ENCODE measurements at places on chromosomes 7 and 10.

- H3K27me3 ChIP-seq, result peaks cover 23% of the 10 kb centered on the region
- DNase-seq, result no peak
- no peak overlapping the region for H3K4me3 ChIP-seq
Measured at GRCh38 chr7:132738254-132738653, 162.0 kb upstream of the PLXNA4 start.

DNA sequence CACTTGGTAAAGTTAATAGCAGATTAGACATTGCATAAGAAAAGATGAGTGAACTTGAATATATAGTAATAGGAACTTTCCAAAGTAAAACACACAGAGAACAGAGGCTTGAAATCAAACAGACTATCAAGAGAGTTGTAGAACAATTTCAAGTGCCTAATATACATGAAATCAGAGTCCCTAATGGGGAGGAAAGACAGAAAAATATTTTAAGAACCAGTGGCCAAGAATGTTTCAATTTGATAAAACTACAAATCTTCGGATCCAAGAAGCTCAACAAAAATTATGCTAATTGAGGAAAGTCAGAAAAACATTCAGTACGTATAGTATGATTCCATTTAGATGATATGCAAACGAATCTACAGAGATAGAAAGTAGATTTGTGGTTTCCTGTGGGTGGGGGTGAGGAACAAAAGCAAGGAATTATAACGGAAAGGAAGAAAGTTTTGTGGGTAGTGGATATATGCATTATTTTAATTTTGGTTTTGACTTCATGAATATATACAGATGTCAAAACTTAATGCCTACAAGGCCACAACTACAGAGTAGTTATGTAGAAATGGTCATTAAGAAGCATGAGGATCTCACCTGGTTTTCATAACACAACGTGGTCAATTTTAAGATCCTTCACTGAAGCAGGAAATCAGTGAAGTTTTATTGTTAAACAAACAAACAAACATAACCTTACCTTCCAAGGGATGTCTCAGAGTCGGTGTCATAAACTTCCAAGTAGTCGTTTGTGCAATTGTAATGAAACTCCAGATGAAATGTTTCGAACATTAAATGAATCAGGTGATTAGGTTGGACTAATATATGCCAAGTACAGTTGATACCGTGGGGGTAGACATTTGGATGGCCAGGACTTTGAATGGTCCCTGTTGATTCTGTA, 62.0 kb downstream of the CUBN start:
- peaks cover 3% of the 10 kb centered on the region for H3K36me3 ChIP-seq
- no peak for DNase-seq
- no peak overlapping the region for H3K27ac ChIP-seq
- H3K4me1 ChIP-seq, result peaks cover 12% of the 10 kb centered on the region
- no peaks in the 10 kb centered on the region for H3K27me3 ChIP-seq
- H3K4me3 ChIP-seq, result no peak overlapping the region

- no peaks in the 10 kb centered on the region for H3K27me3 ChIP-seq
- DNase-seq, result no peak
- H3K36me3 ChIP-seq, result no peaks in the 10 kb centered on the region
- H3K4me1 ChIP-seq, result peaks cover 3% of the 10 kb centered on the region
- no peak overlapping the region for H3K4me3 ChIP-seq
Measured at GRCh38 chr10:34758447-34758996, 56.6 kb downstream of the PARD3 start.

GRCh38 chr10:132841615-132841975, 55.6 kb upstream of the NKX6-2 start:
- H3K27ac ChIP-seq, result no peak overlapping the region
- no peaks in the 10 kb centered on the region for H3K36me3 ChIP-seq
- DNase-seq, result no peak
- H3K4me3 ChIP-seq, result no peak overlapping the region
- no peaks in the 10 kb centered on the region for H3K27me3 ChIP-seq

GRCh38 chr10:114384181-114384580, 20.1 kb downstream of the AFAP1L2 start:
- H3K27me3 ChIP-seq, result peaks cover 35% of the 10 kb centered on the region
- H3K27ac ChIP-seq, result no peak overlapping the region
- no peak overlapping the region for H3K4me3 ChIP-seq
- peaks cover 13% of the 10 kb centered on the region for H3K4me1 ChIP-seq

GRCh38 chr10:120927352-120927751, 76.2 kb downstream of the WDR11 start:
- no peaks in the 10 kb centered on the region for H3K27me3 ChIP-seq
- H3K4me1 ChIP-seq, result no peaks in the 10 kb centered on the region
- no peak overlapping the region for H3K4me3 ChIP-seq
- no peaks in the 10 kb centered on the region for H3K36me3 ChIP-seq
- no peak overlapping the region for H3K27ac ChIP-seq
- DNase-seq, result no peak
